ENCODE measurements at places on chromosomes 2 and 18.

- DNase-seq, result no peak
These were observed 1504.5 kb downstream of the DPP10 start for GRCh38 chr2:115946891-115947290.

- no peak for DNase-seq
These were observed 148.8 kb downstream of the TPGS2 start for GRCh38 chr18:36680042-36680441.

DNA sequence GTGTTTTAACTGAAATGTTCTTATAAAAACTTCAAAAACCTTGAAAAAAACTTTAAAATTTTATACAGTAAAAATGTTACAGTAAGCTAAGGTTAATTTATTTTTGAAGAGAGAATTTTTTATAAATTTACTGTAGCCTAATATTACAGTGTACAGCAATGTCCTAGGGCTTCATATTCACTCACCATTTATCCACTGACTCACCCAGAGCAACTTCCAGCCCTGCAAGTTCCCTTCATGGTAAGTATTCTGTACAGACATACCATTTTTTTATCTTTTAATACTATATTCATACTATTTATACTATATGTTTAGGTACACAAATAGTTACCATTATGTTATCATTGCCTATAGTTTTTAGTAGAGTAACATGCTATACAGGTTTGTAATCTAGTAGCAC lies 396.7 kb upstream of the MMADHC start:
- no peak for DNase-seq

GRCh38 chr18:48734460-48734859 lies 195.6 kb downstream of the CTIF start:
- no peak for DNase-seq

GRCh38 chr18:55998071-55998522 lies 410.1 kb upstream of the TCF4 start:
- no peak for DNase-seq

DNA sequence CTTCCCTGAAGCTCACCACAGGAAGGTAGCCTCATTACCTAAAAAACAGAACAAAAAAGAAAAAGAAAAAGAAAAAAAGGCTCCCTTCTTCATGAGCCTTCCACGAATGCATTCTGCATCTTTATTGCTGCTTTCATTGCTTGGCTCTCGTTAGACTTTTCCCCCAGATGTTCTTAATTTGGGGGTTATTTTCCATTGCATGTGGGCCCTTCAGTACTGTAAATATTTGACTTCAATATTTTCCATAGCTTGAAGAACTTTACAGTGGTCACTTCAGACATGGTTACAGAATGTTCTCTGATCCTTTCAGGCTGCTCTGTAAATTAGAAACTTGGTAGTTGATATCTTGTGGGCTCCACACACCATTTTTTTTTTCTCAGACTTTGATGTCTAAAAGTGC lies 65.6 kb upstream of the COPS8 start:
- no peak for DNase-seq

- no peak for DNase-seq
These were observed 239.1 kb downstream of the MTX2 start for GRCh38 chr2:176508374-176508773.
